GM03348 (cell line): ENCODE measurements at places on chromosomes 11 and 22.
A peak's percentile ranks its signal among the peaks of the same experiment; 100 is the strongest.

GRCh38 chr11:65651589-65652510, 10.9 kb downstream of the RELA start:
- peak; percentile 23 for DNase-seq

- no peak for DNase-seq
These were observed 53.6 kb upstream of the INCENP start for GRCh38 chr11:62069986-62070919.

GRCh38 chr11:86736291-86737143, 63.8 kb upstream of the PRSS23 start:
- no peak for DNase-seq

GRCh38 chr11:123570939-123571580, 83.4 kb downstream of the SCN3B start:
- no peak for DNase-seq

GRCh38 chr11:128193615-128194014, 393.7 kb downstream of the ETS1 start:
- DNase-seq: no peak

- no peak for DNase-seq
These were observed 16.6 kb upstream of the MS4A6E start for GRCh38 chr11:60310407-60310998.

DNA sequence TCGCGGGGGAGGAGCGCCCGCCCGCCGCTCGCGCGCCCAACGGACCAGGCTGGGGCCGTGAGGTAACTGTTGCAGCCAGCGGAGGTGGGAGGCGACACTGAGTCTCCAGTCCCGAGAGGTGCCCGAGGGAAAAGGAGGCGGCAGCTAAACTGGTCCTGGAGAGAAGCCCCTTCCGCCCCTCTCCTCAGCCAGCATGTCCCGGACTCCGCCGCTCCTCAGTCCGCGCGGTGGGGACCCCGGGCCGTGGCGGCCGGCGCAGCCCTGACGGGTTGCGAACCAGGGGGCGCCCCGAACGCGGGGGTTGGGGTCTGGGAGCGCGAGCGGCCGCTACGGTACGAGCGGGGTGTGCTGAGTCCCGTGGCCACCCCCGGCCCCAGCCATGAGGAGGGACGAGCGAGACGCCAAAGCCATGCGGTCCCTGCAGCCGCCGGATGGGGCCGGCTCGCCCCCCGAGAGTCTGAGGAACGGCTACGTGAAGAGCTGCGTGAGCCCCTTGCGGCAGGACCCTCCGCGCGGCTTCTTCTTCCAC, at the start of gene PDE3B:
TSS of gene PDE3B (plus strand) at position 108 of the 529 bp plus-strand sequence. CDS start at position 380, 272 bp downstream.
- DNase-seq: peak; percentile 75

- DNase-seq: no peak
These were observed 898 bp upstream of the ROBO3 start for GRCh38 chr11:124864176-124864891.

GRCh38 chr22:31533374-31533773, 37.0 kb downstream of the SFI1 start:
- DNase-seq: no peak

GRCh38 chr11:126530416-126530815, 174.9 kb downstream of the ST3GAL4 start:
- no peak for DNase-seq

DNA sequence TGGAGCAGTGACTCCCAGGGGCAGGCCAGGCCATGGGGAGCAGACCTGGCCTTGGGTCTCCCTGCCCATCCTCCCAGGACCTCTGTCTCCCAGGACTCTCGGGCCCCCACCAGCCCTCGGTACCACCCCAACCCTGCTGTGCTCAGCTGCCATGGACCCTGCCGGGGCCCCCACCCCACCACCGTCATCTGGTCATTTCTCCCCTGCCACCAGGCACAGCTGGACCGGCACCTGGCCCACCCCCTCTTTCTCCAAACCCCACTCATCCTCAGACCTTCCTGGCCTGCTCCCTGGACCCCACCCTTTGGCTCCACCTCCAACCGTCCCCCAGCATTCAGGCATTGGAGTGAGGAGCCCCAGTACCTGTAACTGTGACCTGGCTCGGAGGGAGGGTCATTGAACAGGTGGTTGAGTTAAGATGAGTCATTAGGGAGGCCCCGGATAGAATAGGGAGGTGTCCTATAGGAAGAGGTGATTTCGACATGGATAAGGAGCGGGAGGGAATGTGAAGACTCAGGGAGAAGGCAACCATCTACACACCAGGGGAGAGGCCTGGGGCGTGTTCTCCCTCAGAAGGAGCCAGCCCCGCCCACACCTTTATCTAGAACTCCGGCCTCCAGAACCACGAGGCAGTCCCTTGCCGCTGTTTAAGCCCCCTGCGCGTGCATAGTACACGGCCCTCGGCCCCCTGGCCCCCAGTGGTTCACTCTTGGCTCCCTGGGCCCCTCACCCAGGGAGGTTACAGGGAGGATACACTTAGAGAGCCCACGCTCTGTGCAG, 1395.9 kb downstream of the BRD1 start:
- DNase-seq: no peak

DNA sequence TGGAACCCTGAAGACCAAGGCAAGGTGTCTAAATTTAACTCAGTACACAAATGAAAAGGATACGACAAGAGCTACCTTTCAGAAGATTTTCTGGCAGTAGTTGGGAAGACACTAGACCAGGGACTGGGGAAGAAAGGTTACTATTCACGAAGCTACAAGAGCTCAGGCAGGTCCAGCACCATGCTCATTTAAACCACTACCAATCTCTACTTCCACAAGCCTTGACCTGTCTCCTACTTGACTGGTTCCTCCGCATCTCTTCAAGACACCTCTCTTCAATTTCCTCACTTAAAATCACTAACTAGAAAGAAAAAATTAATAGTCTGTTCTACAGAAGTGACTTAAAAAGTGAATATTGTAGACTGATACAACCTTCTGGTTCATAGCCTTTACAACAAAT, 22.9 kb downstream of the TCF20 start:
- DNase-seq: no peak

DNA sequence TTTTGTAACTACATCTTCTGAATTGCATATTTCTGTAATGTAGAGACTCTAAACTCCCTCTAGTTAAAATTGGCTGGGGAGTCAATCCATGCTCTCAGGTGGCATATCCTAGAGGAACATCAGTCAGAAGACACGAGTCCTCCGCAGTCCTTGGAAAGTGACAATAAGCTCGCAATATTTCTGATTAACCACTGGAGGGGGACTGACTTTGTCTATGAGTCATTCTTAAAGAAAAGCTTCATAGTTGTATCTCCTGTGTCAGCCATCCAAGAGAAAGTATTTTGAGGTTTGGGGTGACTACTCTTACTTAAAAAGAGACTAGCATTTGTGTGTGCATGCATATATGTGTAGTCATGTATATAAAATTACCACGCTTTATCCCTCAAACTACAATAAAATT, 60.2 kb downstream of the SLN start:
- no peak for DNase-seq

- DNase-seq: no peak
These were observed 10.9 kb downstream of the PIH1D2 start for GRCh38 chr11:112062923-112063322.

DNA sequence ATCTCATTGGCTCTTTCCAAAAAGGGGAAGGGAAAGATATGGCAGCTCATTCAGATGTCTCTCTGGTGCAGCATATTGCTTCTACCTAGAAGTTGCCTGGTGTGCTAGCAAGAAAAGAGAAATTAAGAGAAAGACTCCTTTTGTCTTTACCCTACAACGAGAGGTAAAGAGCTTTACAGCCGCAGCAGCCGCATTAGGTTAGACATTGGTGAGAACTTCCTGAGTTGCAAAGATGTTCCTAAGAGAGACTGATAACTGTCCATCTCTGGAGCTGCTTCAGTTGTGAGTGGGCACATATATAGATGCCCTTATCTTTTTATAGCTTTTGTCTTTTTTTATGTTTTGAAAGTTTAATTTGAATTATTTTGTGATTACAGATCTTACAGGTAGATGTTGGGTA, 80.8 kb upstream of the NNMT start:
- no peak for DNase-seq

DNA sequence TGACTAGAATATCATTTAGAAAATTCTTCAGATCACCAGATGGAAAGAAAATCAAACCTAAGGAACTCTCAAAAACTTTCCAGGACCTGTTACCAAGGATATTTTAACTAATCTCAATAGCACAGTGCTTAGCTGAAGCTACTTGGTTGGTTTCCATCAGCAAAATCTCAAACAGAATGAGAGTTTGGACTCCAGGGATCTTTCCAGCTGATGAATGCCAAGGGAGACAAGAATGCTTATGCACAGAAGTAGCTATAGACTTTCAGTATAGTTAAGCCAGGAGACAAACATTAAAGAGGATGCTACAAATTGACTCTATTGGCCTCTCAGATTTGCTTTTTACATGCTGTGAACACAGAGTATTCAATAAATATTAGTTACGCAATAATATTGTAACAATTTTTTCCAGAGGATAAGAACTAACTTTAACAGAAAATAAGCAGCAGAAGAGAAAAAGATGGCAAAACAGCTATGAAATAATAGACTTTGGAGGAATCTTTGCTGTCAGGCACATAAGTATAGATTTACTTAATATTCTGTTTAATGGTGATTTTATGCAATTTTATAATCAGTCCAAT, 331.4 kb downstream of the DLG2 start:
- no peak for DNase-seq

DNA sequence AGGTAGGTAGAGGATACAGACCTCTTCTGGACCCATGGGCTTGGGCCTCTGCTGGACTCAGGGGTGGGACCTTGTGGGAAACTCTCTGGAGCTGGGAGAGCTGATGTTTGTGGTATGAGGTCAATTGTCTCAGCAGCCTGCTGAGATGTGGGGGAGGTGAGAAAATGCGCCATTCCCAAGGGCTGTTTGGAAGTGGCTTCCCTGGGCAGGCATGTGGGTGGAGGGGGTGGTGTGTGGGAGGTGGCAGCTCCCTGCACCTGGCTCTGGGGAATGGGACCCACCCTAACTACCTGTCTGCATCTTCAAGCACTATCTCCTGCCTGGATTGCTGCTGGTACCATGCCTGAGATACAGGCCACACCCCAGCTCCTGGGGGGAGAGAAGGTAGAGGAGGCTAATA, 97.4 kb upstream of the THY1 start:
- DNase-seq: no peak
